ENCODE measurements at places on chromosomes 7 and 10.

DNA sequence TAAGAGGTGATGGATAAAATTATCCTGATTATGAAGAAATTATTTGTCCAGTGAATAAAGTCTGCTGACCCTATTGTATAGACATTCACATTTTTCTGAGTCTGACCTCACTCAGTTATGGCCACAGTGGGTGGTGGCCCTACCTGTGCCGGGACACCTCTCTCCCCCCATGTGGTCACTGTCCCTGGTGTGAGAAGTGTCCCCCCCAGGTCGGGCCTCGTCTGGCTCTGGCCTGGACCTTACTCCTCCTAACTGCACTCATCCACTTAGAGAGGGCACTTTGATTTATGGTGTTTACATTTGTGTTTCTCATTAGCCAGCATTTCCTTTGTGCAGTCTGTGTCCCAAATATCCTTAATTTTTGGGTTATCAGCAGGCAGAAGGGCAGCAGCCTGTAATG lies 59.6 kb upstream of the ZNF32 start:
- DNase-seq = no peak

DNA sequence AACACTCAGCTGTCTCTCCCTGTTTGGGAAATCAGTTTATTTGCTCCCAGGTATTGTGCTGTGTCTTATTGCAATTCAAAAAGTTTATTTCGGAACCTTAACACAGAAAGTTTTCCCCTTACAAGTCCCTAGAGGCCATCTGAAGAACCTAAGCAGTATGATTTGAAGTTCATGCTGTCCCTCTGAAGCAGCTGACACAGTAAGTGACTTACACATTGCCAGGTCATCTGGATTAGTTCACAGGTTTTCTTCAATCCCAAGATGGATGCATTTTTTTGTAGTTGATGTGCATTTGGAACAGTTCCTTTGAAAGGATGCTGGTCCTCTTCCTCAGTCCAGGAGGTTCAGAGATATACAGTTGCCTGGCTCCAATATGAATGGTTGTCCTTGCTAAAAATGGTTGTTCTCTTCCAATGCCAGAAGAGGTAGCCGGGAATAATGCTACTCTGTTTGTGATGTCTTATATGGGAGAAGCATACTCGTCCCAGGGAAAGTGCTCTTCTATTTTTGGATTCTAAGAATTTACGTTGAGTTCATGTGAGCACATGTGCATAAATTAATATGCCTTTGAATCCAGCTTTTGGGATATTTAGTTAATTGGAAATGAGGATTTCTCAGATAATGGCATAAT lies 183.5 kb upstream of the PHYHIPL start:
- no peak for DNase-seq

- no peak for DNase-seq
Observed at GRCh38 chr10:62655337-62655994, 149.1 kb upstream of the ADO start.

- DNase-seq = no peak
Observed at GRCh38 chr7:121530227-121531174, 134.4 kb upstream of the FAM3C start.

GRCh38 chr10:76009531-76009930 lies 578.1 kb downstream of the LRMDA start:
- DNase-seq = no peak

GRCh38 chr10:72694476-72695369 lies 2.8 kb downstream of the MCU start:
- no peak for DNase-seq
